Stimulated activated CD8-positive, alpha-beta memory T cell treated with anti-CD3 and anti-CD28 coated beads, Interleukin-7, amount 100 ng/mL, for 48 hours (primary cell): ENCODE measurements at places on chromosomes 2 and 18.

- DNase-seq, result no peak
Observed at GRCh38 chr2:7835693-7836680, 845.9 kb upstream of the ID2 start.

- no peak for DNase-seq
Observed at GRCh38 chr18:22346953-22347605, 70.6 kb downstream of the CTAGE1 start.

- no peak for DNase-seq
Observed at GRCh38 chr2:7333960-7334493, 416.8 kb downstream of the RNF144A start.

DNA sequence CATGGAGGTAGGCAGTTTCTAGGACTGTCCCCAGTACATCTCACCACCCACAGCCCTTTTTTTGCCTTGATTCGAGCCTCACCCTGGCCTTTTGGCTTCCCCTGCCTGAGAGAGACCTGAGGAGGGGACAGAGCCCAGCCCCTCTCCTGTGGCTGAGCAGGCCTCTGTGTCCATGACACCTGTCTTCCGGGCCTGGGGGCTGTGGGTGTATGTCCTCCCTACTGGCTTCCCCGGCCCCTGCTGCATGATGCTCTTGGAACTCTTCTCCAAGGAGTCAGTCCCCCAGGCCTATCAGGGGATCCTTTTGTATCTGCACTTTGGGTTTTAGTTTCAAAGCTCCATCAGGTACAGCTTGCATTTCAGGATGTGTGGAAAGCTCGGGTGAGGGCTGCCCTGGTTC is 80.4 kb downstream of the STPG4 start:
- DNase-seq, result no peak

DNA sequence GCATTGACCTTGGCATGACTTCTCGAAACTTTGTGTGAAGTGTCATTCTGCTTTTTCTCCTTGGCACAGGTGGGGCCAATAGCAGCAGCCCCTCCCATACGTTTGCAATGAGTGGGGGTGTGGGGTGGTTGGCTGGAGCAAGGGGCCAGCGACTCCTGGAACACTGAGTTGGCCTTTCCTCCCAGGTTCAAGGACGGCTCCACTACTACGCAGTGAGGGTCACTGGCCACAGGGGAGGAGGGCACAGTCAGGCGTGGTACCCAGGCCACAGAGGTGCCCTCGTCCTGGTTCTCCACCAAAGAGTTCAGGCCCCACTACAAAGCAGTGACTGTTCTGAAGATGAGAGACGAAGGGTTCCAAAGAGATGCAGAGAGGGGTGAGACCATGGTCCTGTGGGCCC is 70.6 kb upstream of the OTOS start:
- DNase-seq, result no peak

DNA sequence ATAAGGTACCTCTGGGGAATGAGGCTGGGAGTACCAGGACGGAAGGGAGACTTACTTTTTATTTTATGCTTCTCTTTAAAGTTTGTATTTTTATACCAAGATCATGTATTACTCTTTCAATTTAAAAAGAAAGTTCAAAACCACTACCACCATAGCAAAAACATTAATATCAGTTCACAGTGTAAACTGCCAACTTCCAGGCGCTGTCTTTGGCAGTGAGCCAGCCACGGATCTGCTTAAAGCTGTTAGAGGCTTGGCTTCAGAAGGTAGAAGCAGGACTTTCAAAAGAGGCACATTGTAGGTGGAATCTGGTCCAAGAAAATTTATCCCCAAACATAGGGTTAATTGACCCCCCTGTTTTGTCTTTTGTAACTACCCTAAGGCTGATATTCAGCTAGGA is 74.8 kb downstream of the B3GNT2 start:
- DNase-seq, result no peak

- no peak for DNase-seq
Observed at GRCh38 chr2:111647359-111647758, 236.6 kb downstream of the ANAPC1 start.

DNA sequence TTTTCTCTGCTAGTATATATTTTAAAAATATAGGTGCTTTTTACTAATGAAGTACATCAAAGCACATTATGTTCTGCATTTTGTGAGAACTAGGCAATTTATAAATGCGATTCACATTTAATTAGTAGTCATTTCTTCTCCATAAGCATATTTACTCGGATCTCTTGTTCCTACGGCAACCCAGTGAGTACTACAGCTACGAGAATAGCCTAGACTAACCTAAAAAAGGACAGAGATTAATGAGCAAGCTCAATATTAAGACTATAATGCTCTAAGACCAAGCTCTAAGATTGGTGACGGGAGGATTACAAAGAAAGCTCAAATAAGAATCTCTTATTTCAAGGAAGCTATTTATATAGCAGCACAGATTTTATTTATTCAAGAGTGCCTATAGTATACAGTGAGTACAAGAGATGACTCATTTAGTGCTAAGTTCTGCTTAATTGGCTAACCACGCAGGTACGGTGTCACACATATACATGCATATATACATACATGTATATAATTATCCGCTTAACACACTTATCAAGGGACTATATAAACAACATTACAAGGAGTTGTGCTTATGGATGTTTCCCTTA is 364.7 kb downstream of the GPD2 start:
- no peak for DNase-seq

- DNase-seq, result no peak
Observed at GRCh38 chr2:97664636-97664970, 759 bp upstream of the ACTR1B start.

DNA sequence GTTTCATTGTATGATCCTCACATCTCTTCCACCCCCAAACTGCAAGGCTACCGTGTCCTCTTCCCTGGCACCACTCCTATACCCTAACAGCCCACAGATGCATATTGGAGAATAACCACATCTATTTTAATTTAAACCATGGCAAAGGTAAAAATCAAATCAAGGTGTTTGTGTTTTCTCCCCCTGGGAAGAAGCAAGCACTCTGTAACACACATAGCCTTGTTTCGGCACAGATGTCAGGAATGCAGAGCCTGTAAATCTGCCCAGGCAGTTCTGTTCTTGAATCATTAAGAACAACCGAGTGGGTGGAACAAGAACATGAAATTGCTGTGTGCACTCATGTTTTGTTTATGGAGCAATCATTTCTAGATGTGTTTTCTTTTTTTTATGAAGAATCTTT is 6.8 kb upstream of the COX7A2L start:
- no peak for DNase-seq

GRCh38 chr2:105238664-105239240 is 2.8 kb upstream of the GPR45 start:
- DNase-seq, result no peak

DNA sequence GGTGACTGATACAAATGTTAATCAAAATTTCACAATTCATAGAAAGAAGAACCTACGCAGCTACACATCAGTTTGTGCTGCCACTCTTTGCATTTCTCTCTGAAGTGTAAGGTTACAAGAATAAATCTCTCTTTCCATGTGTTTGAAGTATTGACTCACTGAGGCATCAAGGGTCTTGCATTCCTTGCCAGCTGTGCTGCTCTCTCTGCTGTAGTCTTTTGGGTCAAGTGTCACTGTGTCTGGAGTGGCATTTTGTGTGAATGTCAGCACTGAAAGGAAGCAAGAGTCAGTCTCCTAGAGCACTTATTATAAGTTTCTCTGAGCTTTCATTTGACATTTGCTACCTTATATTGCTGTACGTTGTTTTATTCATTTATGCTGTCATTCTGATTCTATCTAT is 1696.1 kb upstream of the LRRTM1 start:
- no peak for DNase-seq

DNA sequence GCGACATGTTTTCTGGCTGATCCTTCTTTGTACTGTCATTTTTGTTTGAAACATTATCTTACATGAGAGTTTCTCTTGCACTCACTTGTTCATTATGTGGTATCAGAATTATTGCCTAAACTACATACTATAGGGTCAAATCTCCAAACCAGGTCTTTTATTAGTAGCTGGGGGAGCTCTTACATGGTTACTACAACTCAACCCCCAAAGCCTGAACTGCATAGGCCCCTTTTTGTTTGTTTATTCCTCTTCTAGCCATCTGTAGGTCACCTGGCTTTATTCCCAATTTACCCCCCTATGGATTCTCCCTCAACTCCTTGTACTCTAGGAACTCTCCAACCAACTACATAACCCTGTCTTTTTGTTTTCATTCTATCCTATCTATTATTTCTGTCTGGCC is 46.7 kb downstream of the PUM2 start:
- no peak for DNase-seq

DNA sequence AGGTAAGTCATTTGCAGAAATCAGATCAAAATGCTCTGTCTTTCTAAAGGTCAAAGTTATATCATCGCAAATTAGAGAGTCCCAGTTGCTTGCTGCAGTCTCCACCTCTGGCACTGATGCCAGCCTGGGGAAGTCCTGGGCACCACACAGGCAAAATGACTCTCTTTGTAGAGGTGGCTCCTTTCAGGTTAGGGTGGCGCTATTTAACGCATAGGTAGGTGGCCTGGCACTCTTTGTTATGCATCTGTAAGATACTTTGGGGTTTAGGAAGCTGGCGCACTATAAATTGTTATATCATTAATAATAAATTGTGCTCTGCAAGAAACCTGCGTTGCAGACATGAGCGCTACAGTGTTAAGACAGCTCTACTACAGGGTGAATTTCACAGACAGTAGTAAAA is 268.5 kb downstream of the ICOS start:
- DNase-seq, result no peak

GRCh38 chr2:121031568-121032340 is 253.2 kb downstream of the TFCP2L1 start:
- DNase-seq, result no peak

DNA sequence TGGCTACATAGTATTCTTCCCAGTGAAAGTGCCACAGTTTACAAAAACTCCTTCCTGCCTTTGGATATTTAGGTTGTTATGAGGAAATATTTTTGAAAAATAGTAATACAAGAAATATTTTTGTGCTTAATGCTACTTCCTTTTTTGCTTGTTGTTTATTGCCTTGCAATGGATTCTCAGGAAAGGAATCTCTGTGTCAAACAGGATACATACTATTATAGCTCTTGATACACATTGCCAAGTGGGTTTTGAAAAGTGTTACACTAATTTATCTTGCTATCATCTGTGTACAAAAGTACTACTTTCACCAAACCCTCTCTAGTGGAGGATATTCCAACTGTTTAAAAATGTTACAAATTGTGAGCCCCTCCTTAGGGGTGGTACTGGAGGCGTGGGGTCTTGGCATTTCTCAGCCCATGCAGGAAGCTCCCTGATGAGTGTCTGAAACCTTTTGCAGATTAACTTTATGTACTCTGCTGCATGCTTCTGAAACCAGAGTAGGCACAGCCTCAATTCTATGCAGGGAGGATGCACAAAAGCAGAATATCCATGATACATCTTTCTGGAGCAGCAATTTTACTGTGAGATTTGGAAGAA is 54.5 kb downstream of the EVA1A start:
- DNase-seq, result no peak

- no peak for DNase-seq
Observed at GRCh38 chr18:64253222-64253621, 104.3 kb upstream of the LINC00305 start.

DNA sequence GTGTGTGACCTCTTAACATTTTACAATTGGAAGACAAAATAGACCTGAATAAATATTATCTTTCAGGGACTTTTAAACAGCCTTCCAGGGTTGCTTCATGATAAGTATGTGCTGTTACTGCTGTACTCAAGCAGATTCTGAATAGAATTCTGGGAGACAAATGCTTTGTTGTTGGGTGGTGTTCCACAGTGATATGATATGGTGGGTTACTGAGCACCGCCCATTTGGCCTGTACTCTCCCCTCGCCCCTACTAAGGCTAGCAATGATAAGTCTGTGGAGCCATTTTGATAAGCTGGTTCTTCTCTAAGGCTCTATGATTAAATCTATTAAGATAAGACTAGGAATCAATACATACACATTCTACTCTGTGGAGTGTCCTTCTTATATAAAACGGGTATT is 89.8 kb upstream of the ITGA4 start:
- no peak for DNase-seq

- no peak for DNase-seq
Observed at GRCh38 chr2:20593072-20594034, 57.5 kb downstream of the HS1BP3 start.

DNA sequence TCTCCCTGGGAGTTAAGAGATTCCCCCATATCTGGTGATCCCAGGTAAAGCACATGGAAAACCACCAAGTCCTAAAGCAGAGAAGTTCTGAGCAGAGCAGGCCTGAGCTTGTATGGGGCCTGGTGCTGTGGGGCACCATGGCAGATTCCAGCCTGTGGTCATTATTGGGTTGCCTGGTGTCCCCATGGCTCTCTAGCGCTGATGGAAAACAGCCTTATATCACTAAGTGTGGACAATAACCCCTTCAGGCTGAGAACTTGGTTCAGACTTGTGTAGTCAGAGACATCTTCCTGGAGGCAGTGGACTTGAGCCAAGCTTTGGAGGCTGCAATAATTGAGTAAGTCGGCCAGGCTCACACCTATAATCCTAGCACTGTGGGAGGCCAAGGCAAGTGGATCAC is 96.8 kb downstream of the MCFD2 start:
- no peak for DNase-seq

DNA sequence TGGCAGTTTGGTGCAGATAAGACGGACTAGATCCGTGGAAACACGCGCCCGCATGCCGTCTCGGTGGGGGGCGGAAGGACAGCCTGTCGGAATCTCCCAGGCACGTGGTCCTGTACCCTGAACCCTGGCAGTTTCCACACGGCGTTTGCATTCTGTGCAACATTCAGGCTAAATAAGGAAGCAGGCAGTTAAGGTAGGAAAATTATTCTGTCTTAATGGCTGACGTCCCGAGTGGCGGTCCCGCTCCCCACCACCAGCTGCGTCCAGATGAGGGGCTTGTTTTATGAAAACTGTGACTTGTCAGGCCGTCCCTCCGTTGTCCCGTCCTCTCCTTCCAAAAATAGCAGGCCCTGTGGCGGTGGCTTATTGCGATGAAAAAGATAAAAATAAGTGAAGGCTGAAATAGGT is 120.2 kb downstream of the NFATC1 start:
- no peak for DNase-seq

- no peak for DNase-seq
Observed at GRCh38 chr2:182761903-182762302, 45.8 kb downstream of the DNAJC10 start.

GRCh38 chr18:35716169-35716831 is 134.8 kb downstream of the GALNT1 start:
- no peak for DNase-seq

DNA sequence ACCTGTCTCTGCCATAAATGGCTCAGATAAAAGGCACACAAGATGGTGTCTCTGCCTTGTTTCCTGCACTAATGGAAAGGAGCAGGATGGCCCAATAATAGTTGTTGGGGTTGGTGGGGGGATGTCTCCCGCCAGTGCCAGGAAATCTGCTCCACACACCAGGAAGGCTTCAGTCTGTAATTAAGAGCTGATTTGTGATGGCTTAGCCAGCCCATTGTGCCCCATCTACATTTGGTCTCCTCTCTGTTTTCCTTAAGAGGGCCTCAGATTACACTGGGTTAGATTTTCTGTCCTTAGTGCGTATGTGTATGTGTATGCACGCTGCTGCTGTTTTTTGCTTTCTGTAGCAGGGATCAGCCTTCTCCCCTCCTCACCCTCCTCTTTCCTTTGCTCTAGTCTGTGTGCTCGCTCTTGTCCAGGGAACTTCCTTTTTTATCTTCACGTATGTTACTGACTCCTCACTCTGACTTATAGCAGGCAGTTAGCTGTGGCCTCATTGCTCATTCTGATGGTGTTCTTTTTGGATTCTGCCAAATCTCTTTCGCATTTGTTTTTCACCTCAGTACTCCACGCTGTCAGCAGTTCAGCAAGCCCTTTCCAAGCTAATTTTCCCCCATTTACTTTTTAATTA is 33.4 kb upstream of the MGAT5 start:
- no peak for DNase-seq

GRCh38 chr18:63146828-63147409 is 172.7 kb downstream of the BCL2 start:
- no peak for DNase-seq
